ENCODE measurements at places on chromosomes 13 and 19.

DNA sequence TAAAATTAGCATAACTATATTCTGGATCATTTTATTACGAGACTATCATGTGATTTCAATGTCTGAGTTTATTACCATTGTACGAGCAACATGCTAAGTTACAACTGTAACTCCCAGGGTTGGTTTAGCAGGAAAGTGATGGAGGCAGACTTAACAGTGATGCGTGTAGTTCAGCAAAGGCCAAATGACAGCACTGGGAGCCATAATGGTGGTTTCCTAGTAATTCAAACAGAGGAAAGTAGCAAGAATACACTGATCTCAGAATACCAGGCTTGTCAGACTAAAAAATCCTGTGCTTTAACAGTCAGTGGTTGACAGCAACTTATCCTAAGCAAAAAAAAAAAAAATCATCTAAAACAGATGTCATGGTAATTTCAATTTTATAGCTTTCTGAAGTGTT lies 229.6 kb downstream of the KLF12 start:
- no peak for DNase-seq

GRCh38 chr19:38808741-38809140 lies 4.0 kb downstream of the LGALS4 start:
- no peak for DNase-seq

- no peak for DNase-seq
Measured at GRCh38 chr13:48662226-48662625, 8.5 kb downstream of the CYSLTR2 start.

- no peak for DNase-seq
Measured at GRCh38 chr13:93775507-93776108, 549.0 kb downstream of the GPC6 start.

DNA sequence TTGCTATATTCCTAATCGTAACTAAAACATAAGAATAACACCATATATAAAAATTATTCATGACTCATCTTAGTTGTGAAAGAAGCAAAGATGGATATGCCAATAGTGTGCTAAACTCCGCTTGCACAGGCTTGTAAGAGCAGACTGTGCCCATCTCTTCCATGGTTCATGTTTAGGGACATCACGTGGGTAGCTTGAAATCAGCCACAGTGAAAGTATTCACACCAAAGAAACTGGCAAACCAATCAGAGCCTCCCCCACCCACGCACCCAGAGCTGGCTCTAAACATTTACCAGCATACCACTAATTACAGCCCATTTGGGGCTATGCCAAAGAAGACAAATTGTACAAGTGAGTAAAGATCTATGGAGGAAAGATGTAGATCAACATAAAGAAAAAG lies 147.5 kb downstream of the DIAPH3 start:
- DNase-seq: no peak

DNA sequence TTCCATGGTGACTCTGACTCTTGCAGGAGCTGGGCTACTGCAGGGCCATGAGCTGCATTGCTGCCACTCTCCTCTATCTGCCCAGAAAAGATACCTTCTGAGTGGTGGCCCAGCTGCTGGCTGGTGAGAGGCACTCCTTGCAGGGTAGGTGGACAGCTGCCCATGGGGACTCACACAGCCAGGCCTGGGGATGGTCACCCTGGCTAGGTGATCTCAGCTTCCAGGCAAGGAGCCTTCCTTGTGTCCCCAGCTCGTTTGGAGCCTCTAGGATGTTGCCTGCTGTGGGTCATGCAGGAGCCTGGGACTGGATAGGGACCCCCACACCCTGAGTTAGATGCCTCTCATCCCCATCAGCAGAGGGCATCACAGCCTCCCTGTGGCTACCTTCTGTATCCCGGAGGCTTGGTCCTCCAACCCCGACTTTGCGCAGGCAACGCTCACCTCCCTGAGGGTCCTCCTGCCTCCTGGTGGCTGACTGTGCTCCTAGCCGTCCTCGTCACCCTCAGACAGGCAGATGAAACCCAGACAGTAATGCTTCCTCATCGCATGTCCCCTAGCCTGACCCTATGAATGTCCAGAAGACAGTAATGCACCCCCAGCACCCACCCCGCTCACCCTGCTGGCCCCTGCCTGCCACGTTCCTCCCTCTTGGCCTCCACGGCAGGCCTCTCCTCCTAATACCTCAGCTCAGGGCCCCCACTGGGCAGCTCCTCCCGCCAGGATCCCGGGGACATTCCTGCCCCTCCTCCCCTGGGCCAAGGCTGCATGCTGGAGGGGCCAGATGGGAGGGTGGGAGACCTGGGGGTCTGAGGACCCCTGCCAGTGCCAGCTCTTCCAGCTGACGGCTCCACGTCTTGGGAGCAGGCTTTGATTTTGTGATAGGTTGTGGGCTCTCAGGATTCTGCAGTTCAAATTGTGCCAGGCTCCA lies 13.6 kb upstream of the ZNF14 start:
- no peak for DNase-seq

DNA sequence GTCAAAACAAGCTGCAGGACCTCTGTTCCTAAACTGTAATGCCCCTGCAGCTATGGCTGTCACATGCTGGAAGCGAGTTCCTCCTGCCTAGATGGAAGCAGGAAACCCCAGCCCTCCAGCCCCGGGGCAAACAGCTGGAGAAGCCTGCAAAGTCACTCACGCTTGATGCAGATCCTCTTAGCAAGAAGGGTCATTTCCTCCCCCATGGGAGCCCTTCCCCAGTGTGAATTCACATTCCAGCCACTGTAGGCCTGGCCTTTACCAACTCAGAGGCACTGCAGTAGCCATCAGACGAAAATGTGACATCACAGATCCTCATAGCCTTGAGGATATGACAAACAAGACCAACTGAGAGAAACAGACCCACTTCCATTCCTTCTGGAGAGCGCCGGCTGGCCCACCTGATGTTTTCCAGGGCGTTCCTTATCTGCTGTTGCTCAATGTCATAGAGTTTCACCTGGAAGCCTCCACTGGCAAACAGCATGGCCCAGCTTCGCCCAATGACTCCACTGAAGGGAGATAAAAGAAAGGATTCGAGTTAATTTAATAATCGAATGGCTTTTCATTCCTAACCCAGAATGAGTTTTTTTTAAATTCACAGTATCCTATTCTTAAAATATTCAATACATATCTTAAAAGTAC lies 13.5 kb downstream of the CRYL1 start:
- DNase-seq: no peak

Measured in CD4-positive, alpha-beta T cell treated with Interleukin-12 subunit alpha and Interleukin-12 subunit beta, for 1 hour (primary cell).